MCF 10A (cell line): ENCODE measurements at places on chromosomes 12 and 14. TPM values are rescaled to one million over a fixed set of nuclear protein-coding genes. Genes with fewer than 3 reads are reported as not detected.

Gene LRP1-AS
- not detected in 2 replicates for total RNA-seq

DNA sequence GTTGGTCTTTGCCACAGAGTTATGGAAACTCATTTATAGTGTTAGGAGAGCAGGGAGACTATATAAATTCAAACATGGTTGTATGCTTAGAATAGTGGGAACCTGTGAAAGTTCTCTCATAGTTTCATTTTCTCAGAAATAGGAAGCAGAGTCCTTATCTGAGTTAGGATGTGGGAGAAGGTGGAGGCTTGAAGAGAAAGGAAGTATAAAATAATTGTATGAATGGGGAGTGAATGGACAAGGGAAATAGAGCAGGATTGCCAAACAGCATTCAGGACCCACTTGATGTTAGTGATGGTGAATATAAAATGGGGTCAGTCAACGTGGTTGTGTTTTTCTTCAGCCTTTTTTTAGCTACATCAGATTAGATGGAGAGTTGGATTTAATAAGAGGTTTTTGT, 34.0 kb upstream of the TPH2 start:
- peaks cover 52% of the 10 kb centered on the region for H3K36me3 ChIP-seq
- no peaks in the 10 kb centered on the region for H3K4me1 ChIP-seq
- no peak overlapping the region for H3K27ac ChIP-seq
- H3K4me3 ChIP-seq, result no peak overlapping the region

- H3K27ac ChIP-seq, result no peak overlapping the region
- DNase-seq, result no peak
- no peaks in the 10 kb centered on the region for H3K36me3 ChIP-seq
- no peak overlapping the region for H3K4me3 ChIP-seq
Measured at GRCh38 chr12:51832354-51833107, 16.0 kb downstream of the FIGNL2 start.

DNA sequence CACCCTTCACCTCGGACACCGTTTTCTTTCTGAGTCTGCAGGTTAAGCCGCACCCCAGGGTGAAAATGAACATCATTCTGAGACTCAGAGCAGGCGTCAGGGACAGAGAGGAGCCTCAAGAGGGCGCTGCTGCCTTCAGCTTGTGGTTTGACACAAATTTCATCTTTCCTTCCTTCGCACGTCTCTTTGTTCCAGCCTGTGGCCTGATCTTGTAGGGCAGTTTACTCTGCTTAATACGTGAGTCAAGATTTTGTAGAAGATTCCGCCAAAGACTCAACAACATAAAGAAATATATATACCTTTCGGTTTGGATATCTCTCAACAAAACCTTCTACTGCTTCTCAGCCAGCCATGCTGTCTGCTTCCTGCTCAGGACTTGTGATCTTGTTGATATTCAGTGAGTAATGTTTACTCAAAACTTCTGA, 329.3 kb upstream of the OR4E1 start:
- H3K4me1 ChIP-seq, result no peaks in the 10 kb centered on the region
- peak; percentile 34 for DNase-seq
- no peak overlapping the region for H3K4me3 ChIP-seq
- H3K27me3 ChIP-seq, result peaks cover 31% of the 10 kb centered on the region
- no peak overlapping the region for H3K27ac ChIP-seq

GRCh38 chr12:96247563-96247962, 53.4 kb downstream of the ELK3 start:
- H3K27ac ChIP-seq, result no peak overlapping the region
- no peak overlapping the region for H3K4me3 ChIP-seq
- no peak for DNase-seq
- H3K36me3 ChIP-seq, result peaks cover 71% of the 10 kb centered on the region
- peaks cover 30% of the 10 kb centered on the region for H3K4me1 ChIP-seq

- H3K27me3 ChIP-seq, result no peaks in the 10 kb centered on the region
- DNase-seq, result no peak
- no peaks in the 10 kb centered on the region for H3K36me3 ChIP-seq
- no peak overlapping the region for H3K4me3 ChIP-seq
- peaks cover 6% of the 10 kb centered on the region for H3K4me1 ChIP-seq
Measured at GRCh38 chr14:54348923-54349620, 47.7 kb upstream of the CDKN3 start.

GRCh38 chr12:40745386-40745785, 53.1 kb downstream of the CNTN1 start:
- H3K36me3 ChIP-seq, result no peaks in the 10 kb centered on the region
- no peak overlapping the region for H3K4me3 ChIP-seq
- DNase-seq, result peak; percentile 8
- H3K27ac ChIP-seq, result no peak overlapping the region

DNA sequence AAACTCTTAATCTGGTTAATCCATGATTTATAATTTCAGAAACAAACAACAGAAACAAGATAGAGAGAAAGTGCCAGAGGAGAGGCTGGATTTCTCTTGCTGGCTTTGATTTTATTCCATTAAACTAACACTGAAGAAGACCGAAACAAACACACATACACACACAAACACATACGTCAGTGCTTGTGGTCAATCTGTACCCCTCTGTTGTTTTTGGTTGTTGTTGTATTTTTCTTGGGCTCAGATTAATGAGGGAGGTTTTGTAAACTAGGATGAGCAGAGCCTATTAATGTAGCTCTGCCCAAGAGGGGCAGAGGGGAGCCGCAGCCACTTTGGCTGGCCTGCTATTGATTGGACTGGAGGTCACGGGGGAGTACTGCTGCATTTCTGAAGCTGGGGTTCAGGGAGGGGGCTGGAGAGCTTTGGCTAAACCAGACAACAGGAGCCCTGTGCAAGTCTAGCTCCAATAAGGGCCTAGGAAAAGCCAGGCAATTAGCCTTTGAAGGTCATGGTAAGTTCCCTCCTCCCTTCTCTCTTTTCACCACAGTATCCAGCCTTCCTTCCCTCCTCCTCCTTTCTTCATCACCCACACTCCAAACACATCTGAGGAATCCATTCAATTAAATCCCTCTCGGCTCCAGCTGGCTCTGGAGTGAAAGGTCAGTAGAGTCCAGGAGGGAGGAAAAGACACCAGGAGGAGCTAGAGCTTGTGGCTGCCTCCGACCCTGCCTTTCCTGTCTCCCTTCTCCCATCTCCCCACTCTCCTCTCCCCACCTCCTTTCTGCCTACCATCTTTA, 344.1 kb upstream of the LMO3 start:
- H3K4me3 ChIP-seq, result no peak overlapping the region
- H3K4me1 ChIP-seq, result peaks cover 9% of the 10 kb centered on the region
- no peak overlapping the region for H3K27ac ChIP-seq
- H3K27me3 ChIP-seq, result peaks cover 12% of the 10 kb centered on the region

- no peaks in the 10 kb centered on the region for H3K4me1 ChIP-seq
- no peak overlapping the region for H3K4me3 ChIP-seq
- H3K27ac ChIP-seq, result no peak overlapping the region
- no peak for DNase-seq
- peaks cover 14% of the 10 kb centered on the region for H3K27me3 ChIP-seq
Measured at GRCh38 chr12:41992692-41993215, 151.9 kb downstream of the GXYLT1 start.

DNA sequence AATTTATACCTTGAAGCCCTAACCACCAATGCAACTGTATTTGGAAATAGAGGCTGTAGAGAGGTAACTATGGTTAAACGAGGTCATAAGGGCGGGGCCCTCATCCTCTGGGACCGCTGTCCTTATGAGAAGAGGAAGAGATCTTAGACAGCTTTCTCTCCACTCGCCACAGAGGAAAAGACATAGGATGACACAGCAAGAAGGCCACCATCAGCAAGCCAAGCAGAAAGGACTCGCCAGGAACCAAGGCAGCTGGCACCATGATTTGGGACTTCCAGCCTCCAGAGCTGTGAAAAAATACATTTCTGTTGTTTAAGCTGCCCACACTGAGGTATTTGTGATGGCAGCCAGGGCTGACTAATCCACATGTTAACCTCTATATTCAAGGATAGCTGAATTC, 30.4 kb upstream of the BCAT1 start:
- no peak overlapping the region for H3K4me3 ChIP-seq
- H3K27me3 ChIP-seq, result no peaks in the 10 kb centered on the region
- H3K4me1 ChIP-seq, result no peaks in the 10 kb centered on the region
- H3K27ac ChIP-seq, result no peak overlapping the region
- no peaks in the 10 kb centered on the region for H3K36me3 ChIP-seq
- no peak for DNase-seq

Gene POC1B
- total RNA-seq, result 13.4 and 14.8 TPM in 2 replicates

Gene DIO2
- 0.07 and 0.26 TPM in 2 replicates for total RNA-seq

DNA sequence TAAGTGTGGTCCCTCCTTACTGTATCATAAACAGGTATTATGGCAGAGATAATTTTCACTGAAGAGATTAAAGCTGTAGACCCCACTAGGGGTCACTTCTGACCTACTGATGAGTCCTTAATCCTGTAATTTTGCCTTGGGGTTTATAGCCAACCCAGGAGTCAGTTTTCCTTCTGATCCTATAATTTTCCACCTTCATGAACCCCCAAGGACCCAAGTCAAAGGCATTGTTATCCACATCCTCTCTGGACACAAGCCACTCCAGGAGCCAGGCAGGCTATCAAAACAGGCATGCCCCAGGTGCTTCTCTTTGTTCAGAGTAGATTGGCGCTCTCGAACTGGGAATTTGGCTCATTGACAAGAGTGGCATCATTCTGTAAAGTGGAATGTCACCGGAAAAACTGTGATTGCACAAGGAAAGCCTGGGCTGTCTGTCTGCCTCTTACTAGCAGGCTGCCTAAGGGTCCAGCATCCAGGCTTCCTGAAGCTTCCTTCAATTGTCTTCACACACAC, 1523.2 kb upstream of the FLRT2 start:
- H3K27ac ChIP-seq, result no peak overlapping the region
- H3K4me1 ChIP-seq, result peaks cover 9% of the 10 kb centered on the region
- H3K36me3 ChIP-seq, result no peaks in the 10 kb centered on the region
- no peaks in the 10 kb centered on the region for H3K27me3 ChIP-seq

DNA sequence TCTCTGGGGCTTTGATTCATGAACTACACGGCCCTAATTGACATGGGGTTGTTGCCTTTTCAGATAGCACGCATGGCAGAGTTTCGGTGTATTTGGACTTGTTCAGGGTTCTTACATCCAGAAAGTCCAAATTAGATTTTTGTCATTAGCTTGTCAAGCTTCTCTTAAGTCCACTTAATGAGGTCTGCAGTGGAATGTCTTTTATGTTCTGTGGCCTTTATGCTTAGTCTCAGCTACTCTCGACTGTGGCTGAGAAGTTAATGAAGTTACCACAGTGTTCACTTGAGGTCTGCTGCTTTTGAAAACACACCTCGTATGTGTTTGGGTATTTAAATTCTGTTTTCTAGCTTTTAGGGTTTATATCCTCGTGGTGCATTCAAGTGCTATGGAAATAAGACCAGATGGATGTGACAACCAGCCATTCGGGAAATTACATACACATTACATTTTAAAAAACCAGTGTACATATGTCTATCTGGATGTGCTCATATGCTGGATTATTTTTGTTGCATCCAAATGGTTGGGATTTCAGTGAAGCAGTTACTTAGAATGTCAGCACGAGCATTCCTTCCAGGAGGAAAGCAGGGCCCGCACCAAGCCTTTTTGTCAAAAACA, 80.2 kb downstream of the RMST start:
- H3K27ac ChIP-seq, result no peak overlapping the region
- H3K27me3 ChIP-seq, result no peaks in the 10 kb centered on the region
- no peaks in the 10 kb centered on the region for H3K4me1 ChIP-seq
- H3K36me3 ChIP-seq, result no peaks in the 10 kb centered on the region
- no peak overlapping the region for H3K4me3 ChIP-seq
- DNase-seq, result no peak

DNA sequence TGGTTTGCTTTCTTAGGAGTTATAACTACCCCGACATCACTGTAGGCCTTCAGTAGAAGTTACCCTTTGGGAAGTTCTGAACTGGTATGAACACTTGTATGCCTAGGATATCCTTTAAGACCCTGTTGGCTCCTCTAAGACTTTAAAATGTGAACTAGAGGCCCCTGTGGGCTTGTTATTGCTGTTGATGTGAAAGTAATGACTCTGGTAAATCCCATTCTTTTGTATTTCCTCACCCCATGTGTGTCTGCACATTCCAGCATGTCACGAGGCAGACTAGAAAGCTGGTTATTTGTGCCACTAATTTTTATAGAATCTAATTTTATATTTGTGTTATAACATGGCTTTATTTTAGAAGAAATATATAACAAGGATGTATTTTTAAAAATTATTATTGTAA, 48.9 kb downstream of the SERPINA10 start:
- H3K27me3 ChIP-seq, result no peaks in the 10 kb centered on the region
- H3K27ac ChIP-seq, result no peak overlapping the region
- no peaks in the 10 kb centered on the region for H3K36me3 ChIP-seq
- H3K4me1 ChIP-seq, result no peaks in the 10 kb centered on the region
- DNase-seq, result no peak

DNA sequence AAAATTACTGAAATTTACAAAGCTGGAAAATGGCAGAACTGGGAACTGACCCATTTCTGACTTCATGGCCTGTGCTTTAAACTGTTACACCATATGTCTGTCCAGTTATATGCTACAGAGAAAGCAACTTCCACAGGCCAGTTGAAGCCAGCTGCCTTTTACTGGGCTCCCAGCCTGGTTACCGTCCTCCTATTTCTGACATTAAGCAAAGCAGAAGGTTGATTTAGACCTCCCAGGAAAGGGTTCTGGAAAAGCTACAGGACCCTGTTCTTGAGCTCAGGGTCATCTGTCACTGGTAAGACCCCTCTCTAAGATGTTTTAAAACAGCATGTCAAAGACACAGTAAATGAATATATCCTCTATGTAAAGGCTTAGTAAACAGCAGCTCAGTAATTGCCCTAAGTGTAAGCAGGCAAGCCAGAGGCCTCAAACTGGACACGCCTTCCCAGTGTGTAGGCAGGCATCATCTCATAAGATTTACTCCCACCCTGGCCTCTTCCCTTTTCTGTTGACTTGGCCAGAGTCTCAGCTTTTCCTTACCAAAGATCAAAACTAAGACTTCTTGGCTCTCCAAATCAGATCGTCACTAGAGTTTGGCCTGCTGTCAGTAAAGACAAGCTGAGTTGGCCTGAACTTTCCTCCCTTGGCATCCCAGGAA, 55.4 kb upstream of the RNU6-8 start:
- DNase-seq, result no peak
- H3K27ac ChIP-seq, result no peak overlapping the region
- no peaks in the 10 kb centered on the region for H3K36me3 ChIP-seq
- no peaks in the 10 kb centered on the region for H3K27me3 ChIP-seq
- H3K4me1 ChIP-seq, result peaks cover 11% of the 10 kb centered on the region

- H3K27ac ChIP-seq, result peak overlapping the region; percentile 23
- peak; percentile 23 for DNase-seq
- peaks cover 18% of the 10 kb centered on the region for H3K4me1 ChIP-seq
- H3K36me3 ChIP-seq, result no peaks in the 10 kb centered on the region
- no peak overlapping the region for H3K4me3 ChIP-seq
Measured at GRCh38 chr14:38339696-38340095, 83.8 kb upstream of the CLEC14A start.

Gene KLRK1
- total RNA-seq, result 0.54 and 2.3 TPM in 2 replicates

- peak overlapping the region; percentile 46 for H3K27ac ChIP-seq
- peaks cover 19% of the 10 kb centered on the region for H3K4me1 ChIP-seq
- H3K27me3 ChIP-seq, result no peaks in the 10 kb centered on the region
- DNase-seq, result peak; percentile 31
- H3K36me3 ChIP-seq, result peaks cover 24% of the 10 kb centered on the region
- peak overlapping the region; percentile 88 for H3K4me3 ChIP-seq
Measured at GRCh38 chr12:51082561-51083125, 753 bp downstream of the CSRNP2 start.

GRCh38 chr12:57049890-57050289, at the start of gene MYO1A:
TSS of gene MYO1A (minus strand) at chr12:57050129. CDS start at chr12:57048323, 1,806 bp downstream.
- H3K4me1 ChIP-seq, result no peaks in the 10 kb centered on the region
- H3K27me3 ChIP-seq, result peaks cover 27% of the 10 kb centered on the region
- peak; percentile 28 for DNase-seq
- no peak within 1 kb of the TSS for H3K4me3 ChIP-seq

Gene SAMD15
- 0.81 and 0.86 TPM in 2 replicates for total RNA-seq
